Breast epithelium (tissue), 4 donors: ENCODE measurements at places on chromosomes 5 and 9. TPM values are rescaled to one million over a fixed set of nuclear protein-coding genes. Genes with fewer than 3 reads are reported as not detected.

The PCDHA12 gene
- 0.48 TPM for total RNA-seq

The TPM2 gene
- total RNA-seq = 258 TPM

DNA sequence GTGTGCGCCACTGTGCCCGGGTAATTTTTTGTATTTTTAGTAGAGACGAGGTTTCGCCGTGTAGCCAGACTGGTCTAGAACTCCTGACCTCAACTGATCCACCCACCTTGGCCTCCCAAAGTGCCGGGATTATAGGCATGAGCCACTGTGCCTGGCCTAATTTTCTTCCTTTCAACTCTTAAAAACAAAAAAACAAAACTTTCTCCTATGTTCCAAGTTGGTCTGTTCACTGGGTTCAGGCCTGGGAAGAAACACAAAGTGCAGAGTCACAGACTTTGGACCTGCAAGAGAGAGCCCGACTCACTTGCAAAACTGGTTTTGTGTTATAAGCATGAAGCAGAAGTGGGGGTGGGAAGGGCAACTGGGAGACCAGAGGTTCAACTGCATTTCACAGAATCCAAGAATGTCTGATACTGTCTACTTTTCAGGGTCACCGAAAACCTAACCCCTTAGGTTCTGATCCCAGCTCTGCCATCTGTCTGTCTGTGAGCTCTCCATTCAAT is 5.2 kb upstream of the HDHD3 start:
- no peaks in the 10 kb centered on the region for H3K27me3 ChIP-seq
- DNase-seq = peak; percentile 71
- H3K27ac ChIP-seq = peak overlapping the region; percentile 85
- no peak overlapping the region for H3K4me3 ChIP-seq

GRCh38 chr9:93187574-93187973 is 3.6 kb downstream of the WNK2 start:
- no peak overlapping the region for H3K4me3 ChIP-seq
- no peak for DNase-seq
- H3K27ac ChIP-seq = no peak overlapping the region
- no peaks in the 10 kb centered on the region for H3K4me1 ChIP-seq
- no peaks in the 10 kb centered on the region for H3K36me3 ChIP-seq

DNA sequence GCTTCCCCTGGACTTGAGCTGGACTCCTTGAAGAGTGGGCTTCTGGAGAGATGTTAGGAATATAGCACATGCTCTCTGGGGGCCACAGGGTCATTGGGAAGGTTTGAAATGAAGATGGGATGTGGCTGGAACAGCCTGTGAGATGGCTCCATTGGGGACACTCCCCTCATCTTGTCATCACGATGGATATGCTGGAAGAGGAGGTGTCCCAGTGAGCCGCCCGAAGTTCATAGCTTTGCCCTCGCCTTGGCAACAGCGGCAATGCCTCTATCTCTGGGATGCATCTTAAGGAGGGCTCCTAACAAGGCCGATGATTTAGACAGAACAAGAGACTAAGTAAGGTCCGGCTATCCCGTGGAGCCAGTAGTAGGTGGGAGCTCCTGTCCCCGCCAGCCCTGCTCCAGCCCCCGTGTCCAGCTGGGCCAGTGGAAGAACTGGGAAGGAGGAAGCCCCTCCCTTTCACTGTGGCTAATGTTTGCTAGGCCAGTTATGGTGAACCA is 23.9 kb downstream of the AMBP start:
- no peak overlapping the region for H3K27ac ChIP-seq
- no peak for DNase-seq
- no peak overlapping the region for H3K4me3 ChIP-seq
- no peaks in the 10 kb centered on the region for H3K4me1 ChIP-seq
